ENCODE measurements at places on chromosomes 11 and 22.

GRCh38 chr11:17005646-17006045 is 8.6 kb downstream of the PLEKHA7 start:
- DNase-seq, result no peak

DNA sequence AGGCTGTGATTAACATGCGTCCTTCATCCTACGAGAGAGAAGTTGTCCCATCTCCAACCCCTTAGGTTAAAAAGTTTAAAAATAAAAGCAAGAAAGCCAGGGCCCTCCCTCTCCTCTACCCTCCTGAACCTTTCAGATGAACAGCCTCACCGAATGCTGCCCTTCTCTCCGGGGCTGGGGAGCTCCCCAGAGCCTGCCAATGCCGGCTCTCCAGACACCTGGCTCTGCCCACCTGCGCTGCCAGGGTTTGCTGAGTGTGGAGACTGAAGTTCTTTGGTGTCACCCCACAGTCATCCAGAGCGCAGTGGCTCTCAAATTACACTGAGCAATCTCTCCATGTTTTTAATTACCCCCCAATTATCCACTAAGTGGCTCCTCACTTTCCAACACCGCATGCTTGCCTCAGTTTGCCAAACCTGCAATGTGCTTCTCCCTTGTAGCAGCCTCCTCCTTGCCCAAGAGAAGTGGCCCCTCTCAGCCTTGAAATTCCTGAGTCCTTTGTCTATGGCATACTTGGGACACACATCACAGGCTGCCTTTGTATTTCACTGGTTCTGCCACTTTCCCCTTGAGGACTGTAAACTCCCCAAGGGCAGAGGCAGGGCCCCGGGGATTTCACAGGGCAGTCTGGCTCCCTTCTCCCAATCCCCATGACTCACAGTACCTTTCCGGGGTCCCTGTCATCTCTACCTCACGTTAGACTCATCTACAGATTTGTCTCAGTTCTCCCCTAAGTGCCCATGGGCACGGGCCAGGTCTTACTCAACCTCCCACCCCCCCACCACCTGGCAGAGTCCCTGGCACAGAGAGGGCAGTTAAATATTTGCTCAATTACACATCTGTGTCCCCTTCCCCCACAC is 2.0 kb downstream of the MYH9 start:
- peak; percentile 91 for DNase-seq

DNA sequence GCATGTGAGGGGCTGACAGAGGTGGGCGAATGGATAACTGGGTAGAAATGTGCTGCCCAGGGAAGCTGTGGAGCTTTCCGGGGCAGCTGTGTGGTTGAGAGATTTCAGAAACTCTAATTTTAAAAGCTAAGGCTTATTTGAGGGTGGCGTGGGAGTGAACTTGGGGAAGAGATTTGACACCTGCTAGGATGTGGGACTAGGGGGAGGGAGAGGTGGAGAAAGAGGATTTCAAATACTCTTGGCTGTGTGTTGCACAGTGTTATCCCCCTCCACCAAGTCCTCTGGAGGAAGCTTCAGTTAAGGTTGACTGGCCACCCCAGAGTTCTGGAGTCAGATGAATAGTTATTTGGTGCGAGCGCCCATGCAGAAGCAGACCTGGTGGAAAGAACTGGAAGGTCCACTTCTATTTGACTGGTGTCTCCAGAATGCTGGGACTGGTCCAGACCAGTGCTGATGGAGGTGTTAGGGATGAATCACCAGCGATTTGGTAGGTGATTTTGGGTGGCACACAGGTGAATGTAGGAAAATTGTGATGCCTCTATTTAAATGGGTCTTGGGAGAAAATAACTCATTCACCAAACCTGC is 72.8 kb upstream of the ALX4 start:
- DNase-seq, result no peak

GRCh38 chr22:38653741-38654140 is 2.5 kb downstream of the FAM227A start:
- no peak for DNase-seq

GRCh38 chr11:104852811-104853210 is 45.4 kb downstream of the CASP12 start:
- no peak for DNase-seq

- peak; percentile 90 for DNase-seq
These were observed 62.6 kb upstream of the PHF21B start for GRCh38 chr22:45072322-45072903.

DNA sequence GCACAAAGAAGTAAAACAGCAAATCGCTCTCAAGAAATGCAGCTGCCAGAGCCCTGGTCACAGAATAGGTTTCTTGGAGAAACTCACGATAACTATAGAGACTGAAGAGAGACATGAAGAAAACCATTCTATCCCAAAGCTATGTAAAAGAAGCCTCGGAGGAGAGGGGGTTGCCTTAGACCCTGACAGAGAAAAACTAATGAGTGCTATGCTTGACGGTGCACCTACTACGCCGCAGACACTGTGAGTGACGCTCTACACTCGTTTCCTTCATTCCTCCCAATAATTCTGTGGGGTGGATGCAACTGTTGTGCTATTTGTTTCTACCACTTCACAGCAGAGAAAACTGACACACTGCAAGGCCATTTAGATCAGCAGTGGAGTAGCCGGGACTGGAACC is 121.8 kb downstream of the ETS1 start:
- no peak for DNase-seq
